ENCODE measurements at places on chromosomes 5 and 9.

DNA sequence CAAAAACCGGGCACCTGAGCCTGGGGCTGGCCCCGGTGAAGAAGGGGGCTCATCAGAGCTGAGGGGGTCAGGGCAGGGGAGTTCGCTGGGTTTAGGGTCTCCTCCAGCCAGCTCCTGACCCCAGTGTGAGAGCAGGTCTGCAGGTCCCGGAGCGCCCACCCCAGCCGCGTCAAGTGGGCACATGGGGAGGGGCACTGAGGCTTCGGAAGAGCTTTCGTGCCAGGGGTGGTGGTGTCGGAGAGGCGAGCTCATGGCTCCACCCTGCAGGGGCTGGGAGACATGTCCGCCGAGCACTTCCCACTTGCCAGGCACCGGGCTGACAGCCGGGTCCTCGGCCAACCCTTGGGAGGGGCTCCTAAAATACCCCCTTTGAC lies 13.2 kb downstream of the VAV2 start:
- no peak for DNase-seq

GRCh38 chr5:178522361-178522760 lies 67.8 kb downstream of the COL23A1 start:
- DNase-seq = no peak

GRCh38 chr9:95572381-95573151 lies 55.8 kb upstream of the PTCH1 start:
- DNase-seq = no peak

- DNase-seq = no peak
Measured at GRCh38 chr5:108334225-108334624, 47.7 kb downstream of the FBXL17 start.

- DNase-seq = no peak
Measured at GRCh38 chr5:88380332-88380731, 111.7 kb upstream of the TMEM161B start.

DNA sequence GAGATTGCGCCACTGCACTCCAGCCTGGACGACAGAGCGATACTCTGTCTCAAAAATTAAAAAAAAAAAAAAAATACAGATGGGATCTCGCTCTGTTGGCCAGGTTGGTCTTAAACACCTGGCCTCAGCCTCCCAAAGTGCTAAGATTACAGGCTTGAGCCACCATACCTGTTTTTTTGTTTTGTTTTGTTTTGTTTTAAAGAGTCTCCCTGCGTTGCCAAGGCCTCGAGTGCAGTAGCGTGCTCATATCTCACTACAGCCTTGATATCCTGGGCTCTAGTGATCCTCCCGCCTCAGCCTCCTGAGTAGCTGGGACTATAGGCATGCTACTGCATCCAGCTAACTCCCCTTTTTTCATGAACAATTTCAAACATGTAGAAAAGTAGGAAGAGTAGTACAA lies 7.2 kb downstream of the ATP6V0E1 start:
- DNase-seq = no peak

DNA sequence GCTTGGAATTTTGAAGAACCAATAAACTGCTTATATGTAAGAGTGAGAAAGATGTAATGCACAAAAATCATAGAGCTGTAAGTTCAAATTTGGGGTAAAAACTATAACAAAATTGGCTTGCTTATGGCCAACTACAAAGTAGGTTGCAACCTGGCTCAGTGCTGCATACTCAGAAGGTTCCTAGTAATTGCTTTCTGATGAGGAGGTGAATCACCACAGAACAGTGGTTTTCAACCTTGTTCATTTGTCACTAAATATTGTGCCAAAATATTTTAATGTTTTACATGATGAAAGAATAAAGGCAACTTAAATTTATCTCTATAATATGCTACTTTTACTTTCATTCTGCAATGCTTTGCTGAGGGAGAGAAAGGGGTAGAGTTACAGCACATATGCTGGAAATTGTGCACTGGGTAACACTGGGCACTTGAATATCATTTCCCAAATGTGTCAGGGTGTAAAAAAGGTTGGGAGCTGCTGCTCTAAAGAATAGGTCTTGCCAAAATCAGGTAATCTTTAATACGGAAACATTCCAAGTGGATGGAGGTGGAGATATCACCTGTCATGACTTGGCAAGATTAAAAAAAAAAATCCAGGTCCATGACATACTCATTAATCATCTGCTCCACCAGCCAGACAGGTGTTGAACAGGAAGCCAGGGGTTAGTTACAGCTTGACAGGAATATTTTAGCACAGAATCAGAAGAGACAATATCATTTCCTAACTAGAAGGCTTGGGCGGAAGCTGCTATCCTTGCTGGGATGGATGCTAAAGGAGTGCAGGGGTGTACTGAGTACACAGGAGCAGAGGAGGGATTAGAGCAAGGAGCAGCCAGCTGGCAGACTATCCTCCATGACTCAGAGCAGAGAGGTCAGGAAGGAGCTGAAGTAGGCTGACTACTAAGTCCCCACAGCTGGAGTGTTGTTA lies 34.6 kb upstream of the CCL21 start:
- DNase-seq = no peak

DNA sequence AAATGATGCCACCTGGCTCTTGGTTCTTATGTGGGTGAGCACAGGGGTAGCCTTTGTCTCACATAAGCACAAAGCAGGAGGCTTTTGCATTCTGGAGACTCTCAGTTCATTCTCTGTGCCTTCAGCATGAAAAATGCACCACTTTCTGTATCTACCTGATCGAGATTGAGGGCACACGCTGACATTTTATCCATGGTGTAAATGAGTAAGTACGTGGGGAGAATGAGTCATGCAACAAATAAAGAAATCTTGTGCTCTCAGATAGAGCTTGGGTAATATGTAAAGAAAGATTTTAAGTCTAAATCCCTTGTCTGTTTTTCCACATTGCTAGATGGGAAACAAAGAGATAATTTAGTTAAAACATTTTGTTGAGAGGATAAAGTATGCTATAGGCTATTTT lies 607.2 kb upstream of the WWC1 start:
- no peak for DNase-seq

GRCh38 chr5:31291323-31291854 lies 97.9 kb downstream of the CDH6 start:
- no peak for DNase-seq

- no peak for DNase-seq
Measured at GRCh38 chr5:180135967-180136629, 64.5 kb upstream of the RNF130 start.

DNA sequence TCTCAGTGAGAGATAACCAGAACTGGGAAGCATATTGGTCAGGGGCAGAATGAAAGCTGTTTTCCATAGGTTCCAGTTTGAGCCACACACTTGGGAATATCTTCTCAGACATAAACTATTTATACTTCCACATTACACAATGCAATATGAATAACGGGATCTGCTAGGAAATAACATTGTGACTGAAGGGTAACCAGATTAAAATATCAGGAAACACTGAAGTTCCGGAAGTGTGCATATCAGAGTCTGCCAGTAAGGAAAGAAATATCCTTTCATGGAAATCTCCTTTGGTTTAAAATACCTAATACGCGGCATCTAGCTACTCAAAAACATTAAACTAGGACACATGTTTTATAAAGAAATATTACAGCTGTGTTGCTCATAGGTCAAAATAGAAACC lies 56.3 kb downstream of the ST8SIA4 start:
- DNase-seq = no peak

DNA sequence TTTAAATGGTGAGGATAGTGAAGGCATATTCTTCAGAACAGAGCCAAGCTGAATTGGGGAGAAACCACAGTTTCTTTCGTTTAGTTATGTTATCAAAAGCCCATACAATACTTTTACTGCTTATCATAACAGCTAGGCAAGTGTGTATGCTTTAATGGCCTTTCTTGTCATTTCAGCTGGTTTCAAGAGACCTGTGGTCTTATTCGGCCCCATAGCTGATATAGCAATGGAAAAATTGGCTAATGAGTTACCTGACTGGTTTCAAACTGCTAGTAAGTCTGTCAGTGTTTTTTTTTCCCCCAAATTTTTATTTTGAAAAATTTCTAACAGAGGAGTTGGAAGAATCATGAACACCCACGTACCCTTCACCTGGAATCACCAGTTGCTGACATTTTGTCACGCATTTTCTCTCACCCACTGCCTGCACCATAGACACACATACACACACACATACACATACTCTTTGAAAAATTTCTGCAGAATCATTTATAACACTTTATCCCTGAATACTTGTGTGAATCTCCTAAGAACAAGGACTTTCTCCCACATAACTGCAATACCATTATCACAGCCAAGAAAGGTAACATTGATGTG lies 63.7 kb downstream of the TJP2 start:
- no peak for DNase-seq

DNA sequence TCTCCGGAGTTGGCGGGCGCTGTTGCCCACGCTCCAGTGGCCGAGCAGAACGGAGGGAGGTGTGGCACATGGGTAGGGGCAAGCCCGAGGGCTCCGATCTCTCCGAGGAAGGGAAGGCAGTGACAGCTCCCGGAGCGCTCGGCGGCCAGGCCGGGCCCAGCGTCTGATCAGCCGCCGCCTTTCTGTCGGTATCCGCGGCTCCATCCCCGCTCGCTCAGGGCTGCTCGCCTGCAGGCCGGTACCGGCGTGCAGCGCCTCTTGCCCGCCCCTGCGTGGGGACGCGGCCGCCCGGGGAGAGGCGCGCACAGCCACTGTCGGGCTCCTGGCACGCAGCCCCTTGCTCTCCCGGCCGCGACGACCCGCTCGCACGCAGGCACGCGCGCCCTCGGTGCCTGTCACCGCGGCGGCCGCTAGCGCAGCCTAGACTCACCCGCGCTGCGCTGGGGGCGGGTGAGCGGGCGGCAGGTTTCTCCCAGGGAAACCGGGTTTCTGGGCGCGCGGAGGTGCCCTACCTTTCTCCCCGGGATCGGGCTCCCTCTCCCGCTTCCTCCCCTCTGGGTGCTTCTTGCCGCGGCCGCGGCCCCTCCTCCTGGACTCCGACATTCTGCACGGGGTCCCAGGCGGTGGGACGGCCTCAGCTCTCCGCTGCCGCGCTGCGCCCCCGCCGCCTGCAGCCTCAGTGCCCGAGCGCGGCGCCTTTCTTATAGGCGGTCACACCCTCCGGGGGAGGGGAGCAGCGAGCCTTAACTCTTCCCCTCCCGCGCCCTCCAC lies 108.4 kb downstream of the PSD2 start:
- DNase-seq = no peak

Measured in NCI-H1436 treated with DMSO at 0.1 percent for 48 hours (cell line).